CD4-positive, alpha-beta T cell treated with Interleukin-12 subunit alpha and Interleukin-12 subunit beta, for 1 hour (primary cell): ENCODE measurements at places on chromosomes 6 and 20.

DNA sequence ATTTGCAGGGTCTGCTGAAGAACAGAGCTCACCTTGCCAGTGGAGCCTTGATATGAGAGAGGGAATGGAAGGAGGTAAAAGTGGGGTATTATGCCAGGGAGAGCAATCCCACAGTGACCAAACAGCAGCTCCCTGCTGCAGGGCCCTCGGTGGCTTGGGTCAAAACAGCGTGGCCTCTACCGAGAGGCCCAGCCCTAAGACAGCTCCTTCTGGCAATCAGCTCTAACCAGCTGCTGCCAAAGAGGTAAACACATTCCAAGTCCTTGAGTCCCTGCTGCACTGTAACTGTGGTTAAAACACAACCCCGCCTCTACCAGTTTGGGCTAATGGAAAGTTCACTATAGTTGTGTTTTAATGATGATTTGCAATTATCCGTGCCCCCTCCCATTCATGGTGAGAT is 1.4 kb upstream of the DAAM2 start:
- DNase-seq, result no peak

DNA sequence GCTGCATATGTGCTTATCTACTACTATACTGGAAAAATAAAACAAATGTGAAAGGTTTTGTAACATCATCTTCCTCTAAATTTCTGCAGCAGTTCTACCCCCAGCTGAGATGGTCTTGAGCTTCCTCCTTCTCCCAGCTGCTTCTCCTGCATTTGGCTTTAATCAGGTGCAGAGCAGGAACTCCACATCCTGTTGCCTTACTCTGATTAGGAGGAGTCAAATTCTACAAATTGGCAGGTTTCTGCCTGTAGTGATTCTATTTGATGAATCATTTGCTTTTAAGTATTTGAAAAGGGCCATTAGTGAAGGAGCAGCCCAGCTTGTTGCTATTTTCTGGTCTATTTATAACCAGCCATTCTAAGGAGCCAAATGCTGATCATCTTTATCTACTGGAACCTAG is 224.5 kb downstream of the GMDS start:
- no peak for DNase-seq

DNA sequence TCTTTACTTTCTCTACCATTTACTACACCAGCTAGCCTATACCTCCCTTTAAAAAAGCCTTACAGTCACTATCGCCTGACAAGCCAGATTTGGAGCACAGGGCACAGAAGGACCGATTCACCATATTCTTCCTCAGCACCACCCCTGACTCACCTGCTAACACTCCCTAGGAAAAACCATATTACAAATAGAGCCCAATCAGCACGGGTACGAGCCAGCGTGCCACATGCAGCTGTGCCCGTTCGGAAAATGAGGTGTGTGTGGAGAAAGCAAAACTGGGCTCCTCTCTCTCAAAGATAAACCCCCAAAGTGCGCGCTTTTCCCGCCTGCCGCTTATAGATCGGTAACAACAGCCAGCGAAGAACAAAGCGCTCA is 1.2 kb downstream of the SYNCRIP start:
- no peak for DNase-seq

DNA sequence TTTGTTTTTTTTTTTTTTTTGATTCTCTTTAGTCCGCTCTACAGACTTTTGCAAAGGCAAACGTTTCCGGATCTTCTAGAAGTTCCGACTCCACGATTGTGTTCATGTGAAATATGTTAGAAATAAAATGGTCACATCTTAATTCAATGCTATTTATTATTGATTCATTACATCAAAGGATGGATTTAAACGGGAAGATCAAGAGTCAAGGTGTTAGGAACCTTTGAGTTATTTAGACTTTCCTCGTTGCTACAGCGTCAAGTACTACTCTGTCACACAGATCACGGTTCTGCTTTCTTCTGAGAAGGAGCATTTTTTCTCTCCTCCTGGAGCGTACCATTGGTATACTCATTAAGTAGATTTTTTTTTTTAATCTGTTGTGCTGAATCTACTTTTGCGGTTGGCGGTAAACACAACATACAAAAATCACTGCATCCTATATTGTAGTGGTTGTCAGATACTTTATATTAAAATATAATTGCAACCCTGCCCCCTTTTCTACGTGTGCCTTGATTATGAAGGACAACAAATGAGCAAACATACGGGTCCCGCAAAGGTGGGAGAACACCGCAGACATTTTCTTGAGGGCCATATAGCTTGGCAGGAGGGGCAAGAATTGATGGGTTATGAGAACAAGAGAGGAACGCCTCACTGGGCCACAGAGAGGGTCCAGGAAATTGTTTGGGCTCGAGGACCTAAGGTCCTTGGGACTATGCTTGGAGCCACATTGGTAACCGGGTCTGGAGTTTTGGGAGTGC is 17.5 kb downstream of the HMGN4 start:
- no peak for DNase-seq
